ENCODE measurements at places on chromosomes 12 and 14.

DNA sequence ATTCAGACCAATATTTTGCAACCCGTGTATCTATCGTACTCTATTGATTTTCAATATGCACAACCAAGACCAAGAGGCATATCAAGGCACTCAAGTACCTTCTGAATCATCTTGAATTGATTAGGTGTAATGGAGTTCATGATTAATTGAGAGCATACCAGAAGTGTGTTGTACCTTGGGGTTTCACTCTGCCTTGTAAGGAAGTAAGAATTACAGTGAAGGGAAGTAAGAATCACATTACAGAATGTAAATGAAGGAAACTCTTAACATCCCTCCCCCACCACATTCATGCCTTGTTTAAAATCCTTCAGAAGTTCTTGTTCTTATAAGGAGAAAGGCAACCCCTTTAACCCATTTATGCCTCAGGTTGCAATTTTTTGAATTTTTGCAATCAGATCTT is 5.4 kb upstream of the MGAT4C start:
- DNase-seq, result no peak

GRCh38 chr14:103623883-103624482 is 5.0 kb upstream of the KLC1 start:
- no peak for DNase-seq

DNA sequence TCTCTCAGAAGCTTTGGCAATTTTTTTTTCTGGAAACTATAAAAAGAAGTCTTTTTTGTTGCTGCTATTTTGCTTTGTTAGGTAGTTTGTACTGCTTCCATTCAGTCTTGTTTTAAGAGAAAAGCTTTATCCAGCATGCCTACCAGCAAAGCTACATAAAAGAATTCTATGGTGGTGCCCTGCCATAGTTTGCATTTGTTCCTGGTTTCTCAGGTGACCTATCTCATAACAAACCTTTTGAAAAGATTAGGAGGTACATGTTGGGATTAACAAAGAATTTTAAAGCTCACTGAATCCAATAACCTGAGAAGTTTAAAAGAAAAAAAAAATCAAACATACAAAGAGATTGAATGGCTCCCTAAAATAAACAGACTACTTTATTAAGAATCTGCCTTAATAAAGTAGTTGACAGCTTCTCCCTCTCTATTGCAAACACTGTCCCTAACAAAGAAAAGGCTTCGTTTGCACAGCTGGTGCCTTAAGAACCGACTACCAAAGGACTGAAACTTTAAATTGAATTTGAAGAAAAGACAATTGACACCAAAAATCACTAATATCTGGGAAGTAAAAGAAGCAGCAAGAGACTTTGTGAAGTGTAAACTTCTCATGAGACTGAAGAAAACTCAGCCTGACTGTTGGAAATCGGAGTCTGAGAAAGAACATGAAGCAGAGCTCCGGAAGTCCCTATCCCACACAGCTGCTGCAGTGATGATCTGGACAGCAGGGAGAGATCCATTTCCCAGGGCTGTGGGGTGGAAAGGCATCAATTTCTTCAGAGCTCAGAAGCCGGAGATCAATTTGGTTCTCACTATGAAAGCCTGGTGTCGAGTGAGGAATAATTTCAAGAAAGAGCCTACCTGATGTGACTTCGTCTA is 102.7 kb upstream of the PLEKHA5 start:
- DNase-seq, result no peak

- DNase-seq, result no peak
These were observed 3.0 kb upstream of the CISTR start for GRCh38 chr12:53754633-53755264.

- no peak for DNase-seq
These were observed 15.6 kb downstream of the CCER1 start for GRCh38 chr12:90939382-90939781.

- no peak for DNase-seq
These were observed 874 bp downstream of the CDC42BPB start for GRCh38 chr14:103056322-103057027.

DNA sequence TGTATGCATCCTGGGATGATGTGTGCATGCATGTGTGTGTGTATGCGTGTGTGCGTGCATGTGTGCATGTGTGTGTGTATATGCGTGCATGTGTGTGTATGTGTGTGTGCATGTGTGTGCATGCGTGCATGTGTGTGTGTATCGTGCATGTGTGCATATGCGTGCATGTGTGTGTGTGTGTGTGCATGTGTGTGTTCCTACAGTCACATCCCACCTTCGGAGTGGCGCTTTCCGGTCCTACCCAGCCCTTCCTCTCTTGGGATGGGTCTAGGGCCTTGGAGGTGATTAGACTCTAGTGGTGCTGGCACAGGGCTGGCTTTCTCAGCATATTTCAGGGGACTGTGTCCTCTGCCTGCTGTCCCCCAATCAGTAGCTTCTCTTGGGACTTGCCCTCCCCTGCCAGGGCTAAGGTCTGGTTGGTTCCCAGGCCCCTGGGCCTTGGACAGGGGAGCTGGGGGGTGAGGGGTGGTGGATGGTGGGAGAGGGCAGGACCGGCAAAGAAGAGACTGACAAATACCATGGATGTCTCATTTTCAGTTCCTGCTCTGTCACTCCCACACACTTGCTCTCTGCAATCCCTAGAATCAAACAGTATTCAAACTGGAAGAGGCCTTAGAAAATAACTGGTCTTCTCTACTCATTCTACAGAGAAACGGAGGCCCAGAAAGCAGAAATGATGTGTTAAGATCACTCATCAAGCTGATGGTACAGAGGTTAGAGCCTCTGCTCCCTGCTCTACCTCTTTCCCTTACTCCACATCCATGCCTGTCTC is 21.9 kb upstream of the FAIM2 start:
- DNase-seq, result no peak

All from HS-5 (cell line).